SW480 (cell line): ENCODE measurements at places on chromosomes 5 and 9.

GRCh38 chr9:93302586-93303257, 118.8 kb downstream of the WNK2 start:
- peak; percentile 61 for DNase-seq

DNA sequence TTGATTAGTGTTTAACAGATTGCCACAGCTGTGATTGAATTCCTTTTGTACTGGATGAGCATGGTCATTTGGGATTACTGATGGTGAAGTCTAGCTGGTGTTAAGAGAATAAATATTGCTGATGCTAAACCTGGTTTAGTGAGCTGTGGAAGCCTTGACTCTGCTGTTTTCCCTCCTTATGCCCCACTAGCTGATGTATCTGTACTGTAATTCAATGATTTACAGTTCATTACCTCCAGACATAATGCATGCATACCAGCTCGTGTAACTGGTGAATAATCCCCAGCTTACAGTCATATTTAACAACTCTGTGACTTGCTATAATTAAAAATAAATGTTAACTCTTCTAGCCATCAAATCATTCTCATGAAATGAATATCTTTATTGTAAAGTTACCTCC, 1.7 kb upstream of the CMYA5 start:
- no peak for DNase-seq

DNA sequence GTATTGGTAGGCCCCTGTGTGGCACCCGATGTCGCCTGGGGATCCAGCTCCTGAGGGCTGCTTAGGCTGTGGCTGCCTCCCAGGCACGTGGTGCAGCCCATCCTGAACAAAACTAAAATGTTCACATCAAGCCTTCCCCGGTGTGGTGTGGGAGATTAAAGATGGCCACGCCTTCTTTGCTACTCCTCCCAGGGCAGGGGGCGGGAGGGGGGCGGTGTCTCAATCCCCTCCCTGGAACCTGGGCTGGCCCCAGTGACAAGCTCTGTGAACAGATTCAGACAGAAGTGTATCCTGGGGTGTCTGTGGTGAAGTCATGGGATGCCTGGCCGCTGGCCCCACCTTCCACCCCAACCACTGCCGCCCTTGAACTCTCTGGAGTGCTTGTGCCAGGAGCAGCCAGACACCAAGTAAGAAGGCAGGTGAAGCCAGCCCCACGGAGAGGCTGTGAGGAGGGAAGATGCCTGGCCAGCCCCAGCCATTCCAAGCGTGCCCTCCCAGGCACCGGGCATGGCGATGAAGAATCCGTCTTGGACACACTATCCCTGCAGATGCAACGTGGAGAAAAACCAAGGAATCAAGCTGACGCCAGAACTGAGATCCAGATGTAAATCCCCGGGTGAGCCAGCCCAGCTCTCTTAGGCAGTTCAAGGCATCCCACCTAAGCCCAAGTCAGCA, 75.8 kb downstream of the AK8 start:
- no peak for DNase-seq

DNA sequence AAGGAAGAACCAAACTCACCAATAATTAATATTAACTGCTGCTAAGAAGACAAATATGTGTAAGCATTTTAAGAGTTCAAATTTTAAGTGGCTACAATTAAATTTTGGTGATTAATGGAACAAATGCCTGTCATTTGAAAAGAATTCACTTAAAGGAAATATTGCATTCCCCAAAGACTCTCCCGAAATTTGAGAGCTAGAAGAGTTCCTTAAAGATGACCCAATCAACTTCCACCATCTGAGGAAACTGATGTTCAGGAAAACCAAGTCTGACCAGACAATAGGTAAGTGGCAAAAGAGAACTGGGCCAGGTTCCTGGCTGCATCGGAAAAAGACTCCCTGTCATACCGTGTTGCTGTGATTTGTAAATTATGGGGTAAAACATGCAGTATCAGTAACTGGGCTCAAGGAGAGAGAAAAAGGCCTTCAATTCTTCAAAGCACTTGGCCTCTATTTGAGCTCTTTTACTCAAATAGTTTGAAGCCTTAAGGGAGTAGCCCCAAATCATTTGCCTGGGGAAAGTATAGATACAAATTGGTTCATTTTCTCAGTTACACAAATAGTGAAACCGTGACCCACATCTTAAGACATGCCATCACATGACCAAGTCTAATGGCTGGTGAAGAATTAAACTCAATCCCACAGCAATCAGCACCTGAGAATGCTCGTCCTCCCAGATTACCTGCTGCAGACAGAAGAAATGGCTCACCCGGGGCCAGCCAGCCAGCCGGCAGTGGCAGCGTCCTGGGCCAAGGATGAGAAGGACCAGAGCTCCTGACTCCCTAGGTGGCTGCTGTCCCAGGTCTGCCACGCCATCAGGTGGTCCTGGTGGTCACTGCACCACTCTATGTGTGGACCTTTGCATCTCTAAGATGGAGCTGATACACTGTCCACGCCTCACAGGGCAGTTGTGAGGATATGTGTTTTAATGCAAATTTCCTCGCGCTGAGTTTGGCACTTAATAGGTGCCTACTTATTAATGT, 162.9 kb downstream of the TTLL11 start:
- DNase-seq = no peak

- no peak for DNase-seq
These were observed at the start of gene AKNA for GRCh38 chr9:114387680-114388356. Gene AKNA (minus strand): TSS chr9:114387982. CDS start chr9:114381333, 6,649 bp downstream.

DNA sequence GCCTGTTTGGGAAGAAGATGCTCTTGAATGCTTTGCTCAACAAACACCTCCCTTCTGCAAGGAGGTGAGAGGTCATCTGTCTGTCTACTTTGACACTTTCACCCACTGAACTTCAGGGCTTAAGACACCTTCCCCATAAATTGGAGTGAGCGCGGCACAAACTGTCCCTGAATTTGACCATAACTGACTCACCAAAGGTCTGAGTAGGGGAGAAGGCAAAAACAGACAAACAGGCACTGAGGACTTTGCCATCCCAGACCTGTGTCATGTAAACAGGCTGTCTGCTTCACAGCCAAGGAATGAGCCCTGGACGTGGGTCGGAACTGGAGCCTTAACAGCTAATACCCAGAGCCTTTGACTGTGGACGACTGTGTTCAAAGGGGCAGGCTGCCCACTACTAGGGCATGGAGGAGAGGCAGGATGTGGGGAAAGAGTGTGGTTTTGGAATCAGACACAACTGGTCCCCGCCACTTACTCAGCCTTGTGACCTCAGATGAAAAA, 320.9 kb upstream of the KLF4 start:
- peak; percentile 10 for DNase-seq

- peak; percentile 65 for DNase-seq
These were observed 155.4 kb downstream of the PAM start for GRCh38 chr5:102910240-102911226.

- peak; percentile 38 for DNase-seq
These were observed 89.9 kb upstream of the TXNDC8 start for GRCh38 chr9:110427497-110428104.

GRCh38 chr9:113614843-113615648, 151.5 kb downstream of the RGS3 start:
- DNase-seq = no peak

- DNase-seq = no peak
These were observed 2396.8 kb upstream of the C9orf72 start for GRCh38 chr9:29969856-29970647.

- no peak for DNase-seq
These were observed 608.1 kb downstream of the CDH9 start for GRCh38 chr5:26430323-26430722.

DNA sequence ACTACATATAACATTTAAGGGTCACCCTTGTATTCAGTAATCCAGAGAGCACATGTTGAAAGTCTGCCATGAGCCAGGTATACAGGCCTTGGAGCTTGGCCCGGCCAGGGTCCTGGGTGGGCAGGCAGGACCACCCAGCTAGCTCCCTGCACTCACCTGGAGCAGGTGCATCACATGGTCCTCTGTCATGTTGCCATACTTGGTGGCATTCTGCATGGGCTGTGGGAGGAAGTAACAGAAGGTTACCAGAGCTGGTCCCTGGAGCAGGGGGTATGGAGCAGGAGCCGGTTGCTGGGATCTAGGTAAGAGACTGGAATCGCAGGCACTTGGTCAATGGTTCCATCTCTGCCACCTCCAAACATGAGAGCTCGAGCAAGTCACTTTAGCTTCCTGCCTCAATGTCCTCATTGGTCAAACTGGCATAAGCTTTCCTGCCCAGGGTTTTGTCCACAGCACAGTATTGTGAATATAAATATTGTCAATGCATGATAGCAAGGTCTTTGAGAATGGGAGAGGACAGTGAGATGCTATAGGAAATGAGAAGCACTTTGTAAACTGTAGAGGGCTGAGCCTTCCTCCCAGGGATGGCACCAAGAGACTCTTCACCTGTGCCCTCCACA, 6.5 kb downstream of the CD74 start:
- no peak for DNase-seq

DNA sequence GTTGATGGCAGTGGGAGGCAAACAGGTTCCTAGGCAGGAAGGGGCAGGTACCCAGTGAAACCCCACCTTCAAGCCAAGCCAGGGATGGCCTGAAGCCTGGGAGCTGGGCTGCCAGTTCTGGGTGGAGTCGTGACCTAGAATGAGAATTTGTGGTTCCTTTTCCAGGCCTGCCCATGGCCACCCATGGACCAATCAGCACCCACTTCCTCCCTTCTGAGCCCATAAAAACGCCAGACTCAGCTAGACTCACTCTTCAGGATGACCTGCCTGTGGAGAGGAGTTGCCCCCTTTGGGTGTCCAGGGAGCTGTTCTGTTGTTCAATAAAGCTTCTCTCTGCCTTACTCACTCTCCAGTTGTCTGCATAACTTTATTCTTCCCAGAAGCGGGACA, 144.0 kb upstream of the MRPS30 start:
- no peak for DNase-seq

DNA sequence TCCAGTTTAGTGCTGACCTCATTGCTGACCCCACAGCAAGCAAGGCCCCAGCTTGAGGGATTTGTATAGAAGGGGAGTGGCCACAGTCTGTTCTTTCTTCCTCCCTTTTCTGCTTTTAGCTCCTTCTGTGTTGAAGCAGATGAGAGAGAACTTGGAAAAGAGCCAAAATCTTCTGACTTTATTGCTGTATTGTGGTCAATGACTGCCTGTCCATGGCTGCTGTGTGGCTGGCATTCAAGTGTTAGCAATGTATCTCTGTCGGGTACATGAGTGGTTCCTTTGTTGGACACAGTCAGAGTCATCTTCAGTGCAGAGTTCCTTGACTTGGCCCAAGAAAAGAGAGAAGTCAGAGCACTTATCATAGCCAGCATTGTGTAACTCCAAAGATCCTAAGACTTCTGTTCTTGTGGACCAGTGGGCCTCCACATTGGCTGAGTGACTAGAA, 154.1 kb downstream of the LRRC70 start:
- DNase-seq = peak; percentile 15

GRCh38 chr5:112684737-112685136, 52.9 kb upstream of the APC start:
- no peak for DNase-seq
